ENCODE measurements at places on chromosomes 5 and 9.
A peak's percentile ranks its signal among the peaks of the same experiment; 100 is the strongest.

- DNase-seq, result no peak
Observed at GRCh38 chr9:7407246-7407645, 392.3 kb downstream of the DMAC1 start.

- DNase-seq, result no peak
Observed at GRCh38 chr5:479566-480319, 36.8 kb downstream of the EXOC3 start.

DNA sequence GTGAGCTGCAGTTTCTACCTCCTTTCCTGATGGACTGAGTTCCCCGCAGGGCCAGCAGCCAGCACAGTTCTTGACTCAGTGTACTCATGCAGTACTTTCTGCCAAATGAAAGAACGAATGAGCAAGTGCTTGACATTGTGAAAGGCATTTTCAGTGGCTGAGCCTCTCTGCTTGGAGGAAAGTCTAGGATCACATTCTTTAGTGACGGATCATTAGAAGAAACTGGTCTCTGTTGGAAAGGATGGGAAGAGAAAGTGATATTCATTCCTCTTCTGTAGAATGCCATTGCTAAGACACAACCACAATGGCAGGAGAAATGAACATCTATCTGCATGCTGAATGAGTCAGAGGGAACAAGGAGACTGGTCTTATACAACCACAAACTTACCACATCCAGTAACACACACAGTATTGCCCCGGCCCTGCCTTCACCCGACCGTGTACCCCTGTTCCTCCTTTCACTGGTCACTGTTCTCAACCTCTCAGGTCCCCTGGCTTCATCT lies 206.9 kb downstream of the CRB2 start:
- no peak for DNase-seq

DNA sequence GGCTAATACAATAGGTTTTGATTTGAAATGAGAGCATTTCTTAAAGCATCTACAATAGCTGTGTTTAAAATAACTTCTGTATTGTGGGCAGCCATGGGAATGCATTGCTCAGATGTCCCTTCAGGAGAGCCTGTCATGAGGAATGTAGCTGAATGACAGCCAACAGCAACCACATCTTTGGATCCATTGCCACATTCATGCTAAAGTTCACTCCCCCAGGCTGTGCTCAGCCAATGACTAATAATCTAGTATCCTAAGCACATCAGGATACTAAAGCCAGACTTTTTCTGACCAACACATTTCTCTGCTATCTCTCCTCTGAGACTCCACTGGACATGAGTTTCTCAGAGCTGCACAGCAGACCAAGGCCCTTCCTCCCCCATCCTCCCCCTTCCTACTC lies 45.5 kb downstream of the HTR1A start:
- DNase-seq, result no peak

GRCh38 chr9:100440071-100440470 lies 13.1 kb downstream of the MSANTD3 start:
- peak; percentile 64 for DNase-seq

GRCh38 chr5:124706729-124707361 lies 39.6 kb downstream of the ZNF608 start:
- peak; percentile 37 for DNase-seq
